Activated CD8-positive, alpha-beta memory T cell treated with anti-CD3 and anti-CD28 coated beads, Interleukin-2, amount 10 ng/mL, durations not matched to agents 7 days and 5 days (primary cell): ENCODE measurements at places on chromosomes 1 and 21. TPM values are rescaled to one million over a fixed set of nuclear protein-coding genes. Genes with fewer than 3 reads are reported as not detected.

GRCh38 chr1:11691302-11691914 lies at the start of gene DRAXIN:
DRAXIN (plus strand) TSS chr1:11691710; CDS start chr1:11706259, 14,549 bp downstream.
- no peak for DNase-seq

SV2A gene
- total RNA-seq, result 17.1 TPM

GRCh38 chr1:225849925-225850324 lies 32.3 kb downstream of the TMEM63A start:
- DNase-seq, result peak; percentile 58

KIF26B gene
- total RNA-seq, result not detected

PKLR gene
- not detected for total RNA-seq

- DNase-seq, result no peak
These were observed 448.0 kb downstream of the KCNT2 start for GRCh38 chr1:196160066-196160795.

SPRR1B gene
- not detected for total RNA-seq

RGS4 gene
- total RNA-seq, result not detected
